ENCODE measurements at places on chromosomes 4 and X.

- DNase-seq, result no peak
These were observed 6.7 kb upstream of the ZCCHC18 start for GRCh38 chrX:104105330-104106262.

DNA sequence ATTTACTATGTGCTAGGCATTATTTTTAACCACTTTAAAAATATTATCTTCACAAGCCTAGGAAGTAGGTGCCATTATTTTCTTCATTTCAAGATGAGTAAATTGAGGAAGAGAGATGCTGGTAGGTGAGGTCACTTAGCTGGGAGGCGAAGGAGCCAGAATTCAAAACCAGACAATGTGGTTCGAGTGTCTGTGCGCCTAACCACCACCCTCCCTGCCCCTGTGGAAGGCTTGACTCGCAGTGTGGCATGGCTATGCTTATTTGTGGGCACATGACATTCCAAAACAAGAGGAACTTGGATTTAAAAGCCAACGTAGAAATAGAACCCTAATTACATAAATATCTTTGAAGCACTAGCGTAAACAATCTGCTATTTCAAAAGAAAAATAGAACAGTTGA, 226.6 kb upstream of the PITX2 start:
- DNase-seq, result no peak

- no peak for DNase-seq
These were observed 87.8 kb upstream of the GUCY1A1 start for GRCh38 chr4:155578726-155579370.

- no peak for DNase-seq
These were observed 59.5 kb downstream of the DDX60 start for GRCh38 chr4:168259096-168259495.

DNA sequence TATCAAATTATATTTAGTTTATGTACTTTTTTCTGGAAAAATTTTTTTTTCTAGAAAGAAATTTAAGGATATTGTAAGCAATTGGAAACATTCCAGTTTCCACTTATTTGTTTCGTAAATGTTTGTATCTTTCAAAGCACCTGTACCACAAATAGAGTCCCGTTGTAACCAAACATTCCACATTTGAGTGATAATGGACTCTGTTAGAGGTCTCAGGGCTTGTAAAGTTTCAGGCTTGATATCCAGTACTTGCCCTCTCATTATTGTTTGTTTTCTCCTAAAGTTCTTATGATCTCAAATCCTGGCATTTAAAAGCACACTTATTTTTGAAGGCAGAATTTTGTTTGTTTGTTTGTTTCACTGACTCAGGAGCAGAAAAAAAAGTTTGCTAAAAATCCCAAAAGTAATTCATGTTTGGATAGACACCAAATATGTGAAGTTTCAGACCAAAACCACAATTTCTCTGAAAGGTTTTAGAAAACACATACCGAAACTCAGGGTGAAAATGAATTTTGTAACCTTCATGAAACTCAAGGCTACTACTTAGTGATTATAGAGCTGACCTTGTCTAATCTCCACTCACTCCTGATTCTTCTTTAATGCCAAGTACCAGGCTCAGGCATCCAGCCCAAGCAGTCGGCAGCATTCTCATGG, 5.7 kb upstream of the TMEM192 start:
- no peak for DNase-seq

DNA sequence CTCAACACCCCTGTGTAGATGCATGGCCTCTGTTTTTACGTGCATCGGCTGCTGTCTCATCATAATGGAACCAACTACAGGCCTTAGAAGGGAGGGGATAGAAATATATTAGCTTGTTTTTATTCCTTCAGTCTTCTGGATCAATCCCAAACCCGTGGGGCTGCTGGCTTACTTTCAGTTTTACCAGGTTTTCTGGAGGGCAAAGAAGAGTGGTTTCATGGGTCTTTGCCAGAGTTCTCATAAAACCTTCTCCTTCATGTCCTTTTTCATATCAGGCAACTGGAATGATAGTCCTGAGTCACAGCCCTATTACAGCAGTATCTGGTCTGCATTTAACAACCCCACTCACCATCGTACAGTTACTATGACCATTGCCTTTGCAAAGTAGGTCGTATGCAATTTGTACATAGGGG, 34.6 kb downstream of the PPP2R2C start:
- no peak for DNase-seq

DNA sequence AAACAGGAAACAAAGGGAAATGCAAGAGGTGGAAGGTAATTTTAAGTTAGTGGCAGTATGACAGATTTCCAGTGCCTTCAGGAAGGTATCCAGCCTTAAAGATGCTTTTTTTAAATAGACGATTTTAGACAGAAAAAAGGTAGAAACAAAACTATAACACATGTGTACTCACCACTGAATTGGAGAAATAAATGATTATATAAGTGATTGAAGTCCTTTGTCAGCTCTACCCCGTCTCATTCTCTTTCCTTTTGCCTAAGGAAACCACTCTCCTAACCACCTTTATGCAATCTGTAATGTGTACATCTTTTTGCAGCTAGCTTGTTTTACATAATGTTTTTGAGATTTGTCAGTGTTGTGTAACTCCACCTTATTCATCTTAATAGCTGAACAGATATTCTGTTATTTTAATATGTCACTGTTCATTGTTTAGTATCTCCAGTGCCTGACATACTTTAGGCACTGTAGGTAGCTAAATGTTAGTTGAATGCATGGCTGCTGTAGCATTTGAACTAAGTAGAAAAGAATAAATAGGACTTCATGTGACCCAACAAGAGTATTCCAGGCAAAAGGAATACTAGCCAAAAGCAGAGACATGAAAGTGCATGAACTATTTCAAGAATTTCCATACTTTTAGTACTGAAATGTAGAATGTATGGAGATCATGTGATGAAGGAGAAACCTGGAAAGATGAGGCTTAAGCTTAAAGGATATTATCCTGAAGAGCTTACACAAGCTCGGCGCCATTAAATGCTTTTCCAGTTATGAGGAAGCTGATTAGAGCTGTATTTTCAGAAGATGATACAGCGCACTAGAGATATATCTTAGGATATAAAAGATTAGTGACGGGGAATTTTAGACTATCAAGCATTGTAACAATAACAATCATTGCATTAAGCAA, 865 bp downstream of the FAM200B start:
- no peak for DNase-seq

- no peak for DNase-seq
These were observed 78.3 kb upstream of the STIM2 start for GRCh38 chr4:26782168-26782829.
